ENCODE measurements at places on chromosomes 6 and 20.

DNA sequence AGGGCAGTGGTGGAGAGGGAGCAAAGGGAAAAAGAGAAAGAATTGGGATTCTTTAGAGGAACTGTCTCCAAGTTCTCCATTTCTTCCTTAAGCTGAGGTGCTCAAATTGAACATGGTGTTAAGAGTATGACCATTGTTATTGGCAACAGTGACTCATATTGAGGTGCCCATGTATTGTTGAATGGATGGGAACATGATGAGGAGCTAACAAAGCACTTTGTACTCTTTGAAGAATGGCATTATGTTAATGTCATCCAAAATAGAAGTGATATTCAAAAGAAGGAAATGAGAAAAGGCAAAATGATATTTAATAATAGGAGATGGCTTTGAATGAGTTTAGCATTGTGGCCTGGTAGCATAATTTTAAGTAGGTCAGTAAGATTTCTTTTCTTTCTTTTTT lies 261.1 kb downstream of the QKI start:
- DNase-seq: no peak

GRCh38 chr6:21149470-21149869 lies 444.1 kb upstream of the SOX4 start:
- DNase-seq: peak; percentile 5

DNA sequence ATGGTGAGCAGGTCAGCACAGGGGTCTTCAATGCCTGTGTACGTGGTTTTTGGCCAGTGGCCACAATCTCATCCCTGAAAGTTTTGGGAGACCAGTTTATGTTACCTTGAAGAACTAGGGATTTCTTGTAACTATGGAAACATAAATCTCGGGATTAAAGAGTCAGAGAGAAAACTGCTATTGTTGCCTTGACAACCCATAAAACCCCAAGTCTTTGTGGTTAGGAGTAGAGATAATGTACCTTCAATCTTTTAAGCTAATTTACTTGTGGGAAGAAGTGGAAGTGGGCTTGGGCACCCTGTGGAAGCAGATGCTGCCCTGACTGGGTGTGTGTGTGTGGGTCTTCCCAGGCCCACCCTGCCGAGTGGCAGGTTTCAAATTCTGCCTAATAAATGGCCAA lies 46.1 kb upstream of the ZNF831 start:
- DNase-seq: no peak

DNA sequence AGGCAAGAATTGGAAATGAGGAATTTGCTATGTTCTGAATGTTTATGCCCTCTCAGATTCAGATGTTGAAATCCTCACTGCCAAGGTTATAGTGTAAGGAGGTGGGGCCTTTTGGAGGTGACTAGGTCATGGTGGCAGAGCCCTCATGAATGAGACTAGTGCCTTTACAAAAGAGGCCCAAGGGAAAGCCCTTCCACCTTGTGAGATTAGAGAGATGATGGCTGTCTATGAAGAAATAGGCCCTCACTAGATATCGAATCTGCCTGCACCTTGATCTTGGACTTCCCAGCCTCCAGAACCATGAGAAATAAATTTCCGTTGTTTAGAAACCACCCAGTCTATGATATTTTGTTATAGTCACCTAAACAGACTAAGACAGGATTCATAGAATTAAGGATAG lies 10.4 kb downstream of the ASIP start:
- no peak for DNase-seq

- DNase-seq: no peak
Measured at GRCh38 chr20:460707-461106, 1.6 kb downstream of the TBC1D20 start.

DNA sequence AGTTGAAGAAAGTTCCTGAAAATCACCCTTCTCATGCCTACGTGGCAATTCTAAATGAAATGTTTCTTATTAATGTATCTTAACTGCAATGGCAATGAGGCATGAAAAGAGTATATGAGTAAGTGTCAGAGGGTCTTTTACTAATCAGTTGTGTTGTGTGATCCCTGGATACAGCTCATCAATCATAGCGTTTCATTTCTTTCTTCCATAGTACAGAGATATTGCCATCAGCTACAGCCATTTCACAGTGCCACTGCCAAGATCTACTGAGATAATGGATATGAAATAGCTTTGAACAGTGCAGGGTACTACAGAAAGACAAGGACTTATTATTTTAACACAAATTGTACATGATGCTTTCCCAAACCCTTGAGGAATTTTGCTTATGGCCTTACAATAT lies 450.8 kb downstream of the KHDRBS2 start:
- DNase-seq: no peak

GRCh38 chr20:53794529-53795115 lies 201.0 kb upstream of the ZNF217 start:
- DNase-seq: peak; percentile 51

DNA sequence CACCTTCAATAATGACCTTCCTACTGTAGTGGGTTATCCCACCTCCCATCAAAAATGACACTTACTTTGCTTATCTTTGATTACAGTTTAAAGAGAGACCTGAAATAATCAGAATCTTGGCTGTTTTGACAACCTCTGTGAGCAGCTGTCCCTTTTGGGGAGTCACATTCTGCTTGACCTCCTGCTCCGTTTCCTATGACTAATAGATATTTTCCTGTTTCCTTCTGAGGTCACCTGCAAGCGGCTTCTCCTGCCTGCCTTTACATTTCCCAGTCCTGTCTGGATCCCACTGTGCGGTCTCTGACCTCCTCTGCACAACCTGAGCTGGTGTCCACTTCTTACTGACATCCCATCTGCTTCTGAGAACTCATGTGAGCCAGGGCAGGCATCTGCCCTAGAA lies 54.2 kb downstream of the TRAM2 start:
- DNase-seq: peak; percentile 50

GRCh38 chr6:35166116-35166515 lies 25.0 kb upstream of the TCP11 start:
- DNase-seq: no peak

DNA sequence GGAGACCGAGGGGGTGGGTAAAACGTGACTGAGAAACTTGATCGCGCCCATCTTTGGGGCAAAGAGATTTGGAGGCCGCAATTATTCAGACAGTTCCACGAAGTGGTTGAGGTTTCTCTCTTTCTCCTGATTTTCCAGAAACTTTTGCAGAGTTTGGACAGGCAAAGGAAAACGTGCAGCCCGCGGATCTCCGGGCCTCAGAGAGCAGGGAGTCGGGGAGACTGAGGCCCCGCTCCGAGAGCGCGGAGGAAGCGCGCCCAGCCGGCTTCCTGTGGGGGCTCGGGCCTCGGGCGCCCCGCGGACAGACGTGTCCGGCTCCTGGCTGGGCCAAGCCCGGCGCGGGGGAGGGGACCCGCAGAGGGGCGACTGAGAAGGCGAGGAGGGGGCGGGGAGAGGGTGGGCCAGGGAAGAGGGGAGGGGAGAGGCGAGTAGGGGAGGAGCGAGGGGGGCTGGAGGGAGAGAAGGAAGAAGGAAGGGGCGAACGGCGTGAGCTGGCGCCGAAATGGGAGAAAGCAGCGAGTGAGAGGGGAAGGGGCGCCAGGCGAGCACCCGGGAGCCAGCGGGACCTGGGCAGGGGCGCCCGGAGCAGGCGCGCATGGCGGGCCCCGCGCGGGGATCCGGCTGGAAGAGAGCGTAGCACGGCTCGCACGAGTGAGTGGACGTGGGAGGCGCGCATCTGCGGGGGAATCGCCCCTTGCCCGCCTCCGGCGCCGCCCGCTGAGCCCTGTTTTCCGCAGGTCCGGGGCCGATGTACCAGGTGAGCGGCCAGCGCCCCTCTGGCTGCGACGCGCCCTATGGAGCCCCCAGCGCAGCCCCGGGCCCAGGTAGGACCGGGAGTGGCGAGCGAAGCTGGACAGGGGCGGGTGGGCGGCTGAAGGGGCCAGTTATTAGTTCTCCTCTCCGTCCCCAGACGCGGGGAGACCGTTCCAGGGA lies at the start of gene MDFI:
Gene MDFI (plus strand): TSS at position 467 of the 933 bp plus-strand sequence. CDS start 282 bp downstream, at position 749.
- DNase-seq: peak; percentile 37

- peak; percentile 7 for DNase-seq
Measured at GRCh38 chr6:72699159-72699558, 77.3 kb downstream of the KCNQ5 start.

DNA sequence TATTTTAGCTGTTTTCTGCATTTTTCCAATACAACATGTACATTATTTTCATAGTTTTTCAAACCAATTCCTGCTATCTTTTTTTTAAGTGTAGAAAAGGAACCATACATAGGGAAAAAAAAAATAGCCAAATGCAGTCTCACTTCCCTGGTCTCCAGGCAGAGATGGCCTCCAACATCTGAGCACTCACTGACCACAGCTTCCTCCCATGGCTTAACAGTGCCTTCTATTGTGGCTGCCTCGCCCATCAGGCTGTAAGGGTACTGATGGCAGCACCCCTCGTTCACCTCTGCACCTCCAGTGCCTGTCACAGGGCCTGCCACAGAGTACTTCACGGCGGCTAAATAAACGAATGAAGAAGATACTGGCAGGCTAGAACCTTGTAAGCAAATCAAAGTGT lies 591.1 kb downstream of the PTPRT start:
- DNase-seq: no peak

DNA sequence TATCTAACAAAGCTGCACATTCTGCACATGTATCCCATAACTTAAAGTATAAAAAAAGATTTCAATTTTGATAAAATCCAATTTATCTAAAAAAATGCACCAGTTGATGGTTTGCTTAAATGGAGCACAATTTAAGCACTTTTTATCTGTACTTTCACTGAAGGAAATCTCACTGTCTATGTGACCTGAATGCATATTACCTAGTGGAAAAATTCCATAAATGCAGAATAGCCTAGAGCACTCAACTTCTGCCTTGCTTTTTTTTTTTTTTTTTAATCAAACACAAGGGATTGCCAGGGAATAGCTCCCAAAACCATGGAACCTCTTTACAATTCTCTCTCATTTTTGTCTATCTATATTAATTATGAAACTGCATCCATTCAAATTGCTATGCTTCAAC lies 80.4 kb downstream of the RFPL4B start:
- no peak for DNase-seq

DNA sequence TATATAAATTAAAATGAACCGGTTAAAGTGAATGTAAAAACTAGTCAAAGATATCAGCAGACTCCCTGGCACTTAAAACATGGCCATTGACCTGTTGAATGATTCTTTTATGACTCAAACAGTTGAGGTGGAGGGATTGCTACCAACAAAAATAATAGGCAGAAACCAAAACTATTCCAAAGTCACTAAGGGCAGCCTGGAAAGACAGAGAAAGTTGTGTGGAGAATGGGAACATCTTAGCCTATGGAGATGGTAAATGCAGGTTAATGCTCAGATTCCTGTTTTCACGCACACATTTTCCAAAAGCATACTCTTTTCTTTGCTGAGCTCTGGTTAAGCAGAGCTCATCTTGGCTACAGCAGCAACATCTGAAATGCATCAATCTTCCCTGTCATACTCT lies 553.5 kb downstream of the HACE1 start:
- DNase-seq: no peak

DNA sequence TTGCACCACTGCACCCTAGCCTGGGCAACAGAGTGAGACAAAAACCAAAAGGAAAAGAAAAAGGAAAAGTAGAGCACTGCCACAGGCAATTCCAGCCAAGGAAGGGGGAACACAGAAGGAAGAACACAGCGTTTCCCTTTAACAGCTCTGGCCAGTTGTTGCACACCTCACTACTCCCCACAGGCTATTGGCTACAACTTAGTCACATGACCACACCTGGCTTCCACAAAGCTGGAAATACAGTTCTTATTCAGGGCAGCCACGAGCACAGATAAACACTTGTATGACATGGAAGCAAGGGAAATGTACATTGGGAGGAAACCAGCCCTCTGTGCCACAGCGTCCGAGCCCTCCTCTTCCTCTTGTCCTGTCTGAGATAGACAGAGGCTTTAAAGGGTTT lies 249.0 kb upstream of the JARID2 start:
- no peak for DNase-seq

DNA sequence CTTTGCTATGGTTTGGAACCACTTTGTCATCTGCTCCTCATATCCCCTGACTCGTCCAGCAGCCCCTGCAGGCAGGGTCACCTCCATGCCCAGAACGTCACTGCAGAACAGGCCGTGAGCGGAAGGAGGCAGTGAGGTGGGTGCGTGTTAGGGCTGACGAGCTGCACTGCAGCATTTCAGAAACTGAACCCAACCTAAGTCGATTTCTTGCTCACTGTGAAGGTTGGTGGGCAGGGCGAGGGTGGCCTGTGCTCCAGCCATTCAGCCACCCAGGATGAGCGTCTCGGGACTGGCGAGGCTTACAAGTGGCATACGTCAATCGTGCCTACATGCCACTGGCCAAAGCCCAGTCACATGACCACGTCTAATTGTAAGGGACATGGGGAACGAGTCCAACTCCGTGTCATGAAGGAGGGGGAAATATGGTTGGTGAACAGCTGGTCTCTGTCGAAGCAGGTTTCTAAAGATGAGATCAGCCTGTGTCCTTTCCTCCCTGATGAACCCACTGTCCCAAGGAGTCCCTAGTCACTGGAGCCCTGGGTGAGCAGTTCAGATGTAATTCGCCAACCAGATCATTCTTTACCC lies 289.1 kb downstream of the TAF4 start:
- DNase-seq: no peak

- DNase-seq: no peak
Measured at GRCh38 chr20:20225325-20226043, 142.4 kb upstream of the INSM1 start.

DNA sequence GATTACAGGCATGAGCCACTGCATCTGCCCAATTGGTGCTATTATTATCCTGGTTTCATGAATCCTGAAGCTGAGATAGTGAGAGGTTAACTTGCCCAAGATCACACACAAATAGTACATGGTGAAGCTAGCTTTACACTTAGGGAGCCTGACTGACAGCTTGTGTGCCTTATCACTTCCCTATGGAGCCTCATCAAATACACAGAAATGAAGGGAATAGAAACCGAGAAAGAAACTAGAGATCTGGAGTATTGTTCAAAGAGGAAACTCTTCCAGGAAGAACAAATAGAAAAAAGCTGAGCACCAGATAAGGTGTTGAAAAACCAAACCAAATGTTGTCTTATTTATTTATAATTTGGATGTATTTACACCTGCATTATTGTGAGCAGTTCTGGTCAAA lies 155.0 kb upstream of the CITED2 start:
- DNase-seq: no peak

GRCh38 chr6:50778696-50779095 lies 40.0 kb upstream of the TFAP2B start:
- no peak for DNase-seq

All from Daoy (cell line).